Fibroblast of skin of right quadriceps (primary cell): ENCODE measurements at places on chromosomes 6 and 20.

DNA sequence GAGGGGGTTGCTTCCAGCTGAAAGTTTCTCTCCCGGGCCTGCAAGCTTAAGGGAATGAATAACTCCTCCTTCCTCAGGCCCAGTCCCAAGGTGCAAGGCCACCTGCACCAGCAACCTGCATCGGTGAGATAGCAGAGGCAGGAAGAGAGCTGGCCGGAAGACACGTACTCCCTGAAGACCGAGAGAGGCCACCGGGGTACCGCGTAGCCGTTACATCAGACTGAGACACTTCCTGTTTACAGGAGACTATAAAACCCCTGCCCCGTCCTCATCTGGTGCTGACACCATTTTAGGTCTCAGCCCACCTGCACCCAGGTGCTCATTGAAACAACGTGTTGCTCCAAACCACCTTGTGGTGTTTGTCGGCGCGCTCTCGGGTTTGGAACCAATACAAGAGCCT is 60.5 kb upstream of the PRND start:
- DNase-seq, result no peak

- no peak for DNase-seq
These were observed 20.9 kb upstream of the VNN1 start for GRCh38 chr6:132734694-132735236.

DNA sequence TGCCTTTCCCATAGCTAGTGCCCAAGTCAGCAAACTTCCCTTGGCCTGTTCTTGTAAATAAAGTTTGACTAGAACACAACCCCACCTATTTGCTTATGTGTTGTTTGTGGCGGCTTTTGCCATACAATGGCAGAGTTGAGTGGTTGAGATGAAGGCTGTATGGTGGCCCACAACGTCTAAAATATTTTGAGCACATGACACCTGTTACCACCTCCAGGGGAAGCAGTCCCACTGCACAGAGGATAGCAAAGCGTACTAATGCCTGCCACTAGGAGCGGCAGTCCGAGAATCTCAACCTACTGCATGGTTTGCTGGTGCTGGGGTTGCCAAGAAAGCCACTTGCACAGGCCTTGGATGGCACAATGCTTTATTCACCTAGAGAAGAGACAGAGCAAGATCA is 58.6 kb downstream of the TGM2 start:
- DNase-seq, result no peak

DNA sequence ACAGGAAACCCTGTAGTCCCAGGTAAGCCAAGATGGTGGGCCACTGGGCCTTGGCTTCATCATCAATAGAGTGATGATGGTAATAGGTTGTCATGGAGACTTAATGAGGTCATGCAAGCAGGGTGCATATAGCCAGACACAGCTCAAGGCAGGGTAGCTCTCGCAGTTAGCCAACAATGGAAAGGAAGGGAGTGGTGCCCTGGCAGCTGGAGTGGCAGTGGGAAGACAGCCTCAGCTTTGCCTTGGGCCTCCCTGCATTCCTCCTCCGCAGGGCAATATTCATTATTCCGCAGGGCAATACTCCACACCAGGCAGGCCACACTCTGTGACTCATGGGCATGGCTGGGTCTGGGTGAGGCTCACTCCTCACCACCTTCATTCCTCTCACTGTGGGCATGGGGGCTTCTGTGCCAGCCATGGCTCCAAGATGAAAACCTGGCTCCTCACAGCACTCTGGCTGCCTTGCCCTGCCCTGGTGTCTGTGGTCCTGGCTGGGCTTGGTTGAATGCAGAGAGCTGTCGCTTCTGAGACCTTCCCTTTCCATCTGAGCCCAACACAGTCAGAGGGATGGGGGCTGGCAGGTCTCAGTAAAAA is 163.1 kb upstream of the PMEPA1 start:
- no peak for DNase-seq

DNA sequence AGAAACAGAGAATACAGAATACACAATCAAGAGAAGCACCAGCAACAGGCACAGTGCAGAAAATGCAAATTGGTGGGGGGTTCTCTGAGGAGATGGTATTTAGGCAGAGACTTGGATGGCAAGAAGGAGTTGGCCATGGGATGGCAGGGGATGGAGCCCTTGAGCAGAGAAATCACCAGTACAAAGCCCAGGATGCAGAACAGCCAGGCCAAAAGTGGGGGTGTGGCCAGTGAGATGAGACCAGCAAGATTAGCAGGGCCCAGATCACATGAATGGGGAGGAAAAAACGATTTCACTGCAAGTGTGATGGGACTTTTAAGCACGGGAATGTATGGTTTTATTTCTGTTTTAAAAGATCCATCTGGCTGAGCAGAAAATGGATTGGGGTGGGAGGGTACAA is 63.4 kb downstream of the TRAM2 start:
- DNase-seq, result no peak

DNA sequence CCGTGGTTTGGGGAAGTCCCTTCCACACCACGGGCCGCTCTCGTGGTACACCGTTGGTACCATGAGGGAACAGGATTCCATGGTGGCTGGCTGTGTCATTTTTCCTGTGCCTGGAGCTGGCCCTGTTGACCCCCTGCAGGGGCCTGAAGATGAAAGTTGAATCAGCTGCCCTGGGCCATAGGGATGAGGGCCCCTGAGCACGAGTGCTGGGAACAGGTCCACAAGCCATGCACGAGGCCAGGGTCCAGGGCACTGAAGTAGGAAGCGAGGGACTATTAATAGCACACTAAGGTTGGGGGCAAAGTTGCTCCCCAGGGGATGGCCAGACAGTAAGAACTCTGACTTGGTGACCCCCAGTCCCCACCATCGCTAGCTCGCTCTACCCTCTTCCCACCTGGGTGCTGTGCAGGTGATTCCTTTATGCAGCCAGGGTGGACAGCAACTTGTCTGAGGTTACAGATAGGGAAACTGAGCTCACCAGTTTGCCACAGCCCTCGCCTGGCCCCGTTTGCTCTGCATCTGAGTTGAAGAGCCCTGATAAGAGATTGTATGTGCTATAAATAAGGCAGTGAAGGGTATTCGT is 46.6 kb downstream of the SLC13A3 start:
- DNase-seq, result no peak

GRCh38 chr20:35447082-35447789 is 8.2 kb upstream of the CEP250 start:
- DNase-seq, result peak; percentile 80

GRCh38 chr6:81128671-81129070 is 623.8 kb downstream of the TENT5A start:
- no peak for DNase-seq

- no peak for DNase-seq
These were observed 36.8 kb downstream of the PREX1 start for GRCh38 chr20:48791014-48791413.

- no peak for DNase-seq
These were observed at the start of gene FOXQ1 for GRCh38 chr6:1311400-1312202. FOXQ1 (plus strand) TSS chr6:1312098; CDS start chr6:1312705, 607 bp downstream.

DNA sequence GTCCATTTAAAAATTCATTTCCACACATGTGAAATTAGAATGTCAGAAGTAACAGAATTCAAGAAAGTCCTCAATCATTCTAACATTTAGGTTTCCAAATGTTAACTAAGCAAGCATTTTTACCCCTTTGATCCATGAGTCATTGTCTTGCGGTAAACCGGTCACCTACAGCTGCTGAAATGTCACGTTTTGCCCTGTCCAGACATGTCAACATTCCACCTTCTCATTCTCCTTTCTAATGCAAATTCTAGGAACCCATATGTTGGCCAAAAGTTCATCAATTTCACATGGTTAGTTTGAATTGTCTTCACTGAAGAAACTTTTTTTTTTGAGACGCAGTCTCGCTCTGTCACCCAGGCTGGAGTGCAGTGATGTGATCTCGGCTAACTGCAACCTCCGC is 117.2 kb downstream of the IPCEF1 start:
- no peak for DNase-seq

DNA sequence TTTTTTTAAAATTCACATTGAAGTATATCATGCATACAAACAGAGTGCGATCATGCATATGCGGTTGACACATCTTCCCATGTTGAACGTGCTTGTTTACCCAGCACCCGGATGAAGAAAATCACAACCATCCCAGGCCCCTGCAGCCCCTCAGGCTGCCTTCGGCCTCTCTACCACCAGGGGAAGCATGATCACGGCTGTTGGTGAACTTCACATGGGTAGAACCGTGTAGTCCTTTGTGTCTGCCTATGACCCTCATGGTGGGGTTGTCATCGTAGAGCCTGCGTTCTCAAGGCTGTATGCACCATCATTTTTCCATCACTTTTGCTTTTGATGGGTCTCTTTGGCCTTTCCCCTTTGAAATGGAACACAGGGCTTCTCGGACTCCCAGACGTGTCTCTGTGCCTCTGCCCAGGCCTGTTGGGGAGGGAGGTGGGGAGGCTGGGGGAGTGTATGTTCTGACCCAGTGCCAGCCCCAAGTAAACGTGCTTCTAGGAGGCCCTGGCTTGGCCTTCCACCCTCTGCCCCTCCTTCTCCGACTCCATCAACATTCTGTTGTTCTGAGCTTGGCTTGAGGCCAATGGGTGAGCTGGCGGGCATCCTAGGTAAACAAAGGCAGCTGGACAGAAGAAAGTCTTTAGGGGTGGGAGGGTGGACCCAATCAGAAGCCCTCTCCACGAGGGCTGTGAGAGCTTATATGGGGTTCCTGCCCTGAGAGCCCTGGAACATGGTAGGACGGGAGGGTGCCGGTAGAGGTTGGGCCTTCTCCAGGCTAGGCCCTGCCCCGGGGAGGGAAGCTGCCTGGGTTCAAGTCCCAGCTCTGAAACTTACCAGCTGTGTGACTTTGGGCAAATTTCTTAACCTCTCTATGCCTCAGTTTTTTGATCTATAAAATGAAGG is 39.7 kb downstream of the TGM2 start:
- DNase-seq, result no peak

DNA sequence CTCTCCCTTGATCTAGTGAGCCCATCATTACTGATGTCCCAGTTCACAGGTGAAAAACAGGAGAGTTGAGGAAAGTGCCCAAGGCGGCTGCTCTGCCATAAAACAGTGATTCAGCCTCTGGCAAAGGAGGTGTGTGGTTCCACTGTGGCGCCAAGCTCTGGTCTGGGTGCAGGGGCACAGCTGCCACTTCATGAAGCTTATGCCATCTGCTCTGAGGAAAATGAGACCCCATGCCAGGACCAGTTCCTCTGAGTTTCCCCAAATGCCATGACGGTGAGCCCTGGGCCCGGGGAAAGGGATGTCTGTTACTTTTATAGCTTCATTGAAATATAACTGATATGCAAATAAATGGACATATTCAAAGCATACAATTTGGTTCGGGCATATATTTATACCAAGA is 33.7 kb upstream of the ZBP1 start:
- no peak for DNase-seq

DNA sequence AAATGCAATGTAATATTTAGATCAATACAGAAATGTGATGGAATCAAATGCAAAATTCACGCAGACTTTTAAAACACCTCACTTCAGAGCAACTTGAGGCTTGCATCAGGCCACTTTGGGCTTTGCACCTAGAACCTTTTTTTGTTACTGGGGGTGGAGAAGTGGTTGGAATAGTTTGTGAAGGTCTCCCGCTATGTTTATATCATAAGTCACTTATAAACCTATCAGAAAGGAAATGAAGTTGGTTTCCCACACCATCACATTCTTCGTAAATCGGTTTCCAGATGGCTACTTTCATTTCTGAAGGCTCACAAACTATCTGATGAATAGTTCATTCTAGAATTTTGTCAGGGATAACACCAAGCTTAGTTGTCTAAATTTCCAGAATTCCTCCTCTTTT is 74.8 kb downstream of the PKHD1 start:
- no peak for DNase-seq

DNA sequence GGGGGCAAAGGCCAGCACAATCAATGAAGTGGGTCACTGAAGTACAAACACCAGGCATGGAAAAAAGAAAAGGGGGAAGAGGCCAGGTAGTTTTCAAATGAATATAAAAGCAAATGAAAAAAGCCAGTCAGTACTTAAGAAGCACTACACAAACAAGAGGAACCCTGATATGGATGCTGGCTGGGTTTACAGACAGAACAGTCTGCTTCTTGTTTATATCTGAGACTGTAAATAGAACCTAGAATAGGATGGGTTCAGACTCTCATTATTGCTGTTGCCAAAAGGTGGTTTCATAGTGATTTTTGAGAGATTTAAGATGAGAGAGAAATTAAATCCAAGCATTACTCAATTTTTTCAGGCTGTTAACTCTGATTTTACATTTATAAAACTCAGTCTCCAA is 24.1 kb downstream of the USP45 start:
- no peak for DNase-seq

DNA sequence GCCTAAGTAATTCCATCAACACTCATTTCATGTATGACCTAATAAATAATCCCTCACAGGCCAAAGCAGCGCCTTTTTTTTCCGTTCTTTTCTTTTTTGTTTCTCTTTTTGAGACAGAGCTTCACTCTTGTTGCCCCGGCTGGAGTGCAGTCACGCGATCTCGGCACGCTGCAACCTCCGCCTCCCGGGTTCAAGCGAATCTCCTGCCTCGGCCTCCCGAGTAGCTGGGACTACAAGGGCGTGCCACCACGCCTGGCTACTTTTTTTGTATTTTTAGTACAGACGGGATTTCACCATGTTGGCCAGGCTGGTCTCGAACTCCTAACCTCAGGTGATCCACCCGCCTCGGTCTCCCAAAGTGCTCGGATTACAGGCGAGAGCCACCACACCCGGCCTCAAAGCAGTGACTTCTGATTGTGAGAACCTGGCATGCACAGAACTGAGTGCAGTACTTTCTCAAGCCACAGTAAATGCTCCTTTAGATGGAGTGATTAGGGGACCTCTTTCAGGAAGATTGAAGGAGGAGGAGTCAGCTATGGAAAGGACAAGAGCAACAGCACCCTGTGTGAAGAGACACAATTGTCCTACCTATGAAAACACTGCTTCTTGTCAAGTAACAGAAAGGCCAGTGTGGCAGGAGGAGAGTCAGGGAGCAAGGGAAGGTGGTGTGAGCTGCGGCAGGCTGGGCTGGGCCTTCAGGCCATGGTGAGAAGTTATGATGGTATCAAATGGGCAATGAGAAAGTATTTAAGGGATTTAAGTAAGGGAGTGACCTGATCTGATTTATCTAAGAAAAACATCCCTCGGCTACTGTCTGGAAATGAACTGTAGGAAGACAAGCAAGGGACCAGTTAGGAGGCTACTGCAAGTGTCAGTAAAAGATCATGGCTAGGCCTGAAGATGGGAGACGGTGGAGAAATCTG is 1.7 kb upstream of the SCAF8 start:
- no peak for DNase-seq

DNA sequence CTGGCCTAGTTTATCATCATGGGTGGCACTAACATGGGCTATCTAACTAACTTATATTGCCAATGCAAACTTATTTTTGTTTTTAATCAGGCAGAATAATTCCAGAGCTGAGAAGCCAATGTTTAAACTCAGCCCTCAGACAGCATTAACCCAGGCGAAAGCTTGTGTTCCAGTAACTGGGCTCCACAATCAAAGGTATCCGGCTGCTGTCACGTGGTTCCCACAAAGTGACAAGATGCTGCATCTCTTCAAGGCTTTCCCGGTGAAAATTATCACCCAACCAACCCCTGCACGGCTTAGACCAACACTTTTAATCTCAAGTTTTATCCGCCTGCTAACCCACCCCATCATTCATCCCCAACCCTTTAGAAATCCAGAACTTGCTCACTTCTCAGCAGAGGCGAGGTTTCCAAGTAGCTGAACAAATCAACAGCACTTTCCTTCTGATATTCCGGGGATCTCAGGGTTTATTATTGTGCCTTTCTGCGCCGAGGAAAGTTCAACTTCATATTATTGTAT is 885 bp downstream of the MTCL3 start:
- DNase-seq, result peak; percentile 1

GRCh38 chr6:112983713-112984261 is 636.7 kb downstream of the RFPL4B start:
- DNase-seq, result peak; percentile 61
